ENCODE measurements at places on chromosomes 13 and 19.

GRCh38 chr13:99193152-99193551 is 7.5 kb upstream of the UBAC2 start:
- DNase-seq: no peak

- peak; percentile 34 for DNase-seq
Observed at GRCh38 chr19:50669302-50670101, 20.3 kb downstream of the C19orf81 start.

DNA sequence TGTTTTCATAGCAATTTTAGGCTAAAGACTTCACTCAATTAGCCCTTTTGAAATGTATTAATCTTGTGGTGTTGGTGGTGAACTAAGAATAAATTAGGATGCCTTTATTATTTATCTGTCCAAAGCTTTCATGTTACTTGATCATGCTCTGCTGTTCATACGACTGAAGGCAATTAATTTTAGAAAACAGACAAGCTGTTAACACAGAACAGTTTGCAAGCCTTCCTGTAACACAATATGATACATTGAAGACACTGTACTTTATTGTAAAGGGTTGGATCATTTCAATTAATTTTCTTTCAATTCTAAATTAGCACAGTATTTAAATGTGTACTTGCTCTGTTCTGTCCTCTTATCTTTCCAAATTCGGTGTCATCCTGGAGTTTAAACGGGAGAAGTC is 794.3 kb upstream of the MIR17HG start:
- DNase-seq: no peak

DNA sequence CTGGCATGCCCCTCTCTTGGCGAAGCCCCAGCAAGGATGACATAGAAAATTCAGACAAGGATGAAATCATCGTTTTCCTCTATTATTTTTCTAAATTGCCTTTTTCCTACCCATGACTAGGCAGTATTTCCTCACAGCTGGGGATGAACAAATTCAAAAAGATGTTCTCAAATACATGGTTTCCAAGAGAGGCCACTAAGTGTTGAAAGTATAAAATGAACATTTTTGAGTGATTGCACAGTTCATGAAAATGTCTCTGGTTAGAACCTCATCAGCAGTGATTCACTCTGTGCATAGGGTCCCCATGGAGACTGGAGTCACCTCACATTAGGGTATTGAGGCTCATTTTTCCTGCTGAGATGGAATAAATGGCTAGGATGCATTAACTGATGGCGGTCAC is 373.7 kb downstream of the DNAJC15 start:
- DNase-seq: no peak

DNA sequence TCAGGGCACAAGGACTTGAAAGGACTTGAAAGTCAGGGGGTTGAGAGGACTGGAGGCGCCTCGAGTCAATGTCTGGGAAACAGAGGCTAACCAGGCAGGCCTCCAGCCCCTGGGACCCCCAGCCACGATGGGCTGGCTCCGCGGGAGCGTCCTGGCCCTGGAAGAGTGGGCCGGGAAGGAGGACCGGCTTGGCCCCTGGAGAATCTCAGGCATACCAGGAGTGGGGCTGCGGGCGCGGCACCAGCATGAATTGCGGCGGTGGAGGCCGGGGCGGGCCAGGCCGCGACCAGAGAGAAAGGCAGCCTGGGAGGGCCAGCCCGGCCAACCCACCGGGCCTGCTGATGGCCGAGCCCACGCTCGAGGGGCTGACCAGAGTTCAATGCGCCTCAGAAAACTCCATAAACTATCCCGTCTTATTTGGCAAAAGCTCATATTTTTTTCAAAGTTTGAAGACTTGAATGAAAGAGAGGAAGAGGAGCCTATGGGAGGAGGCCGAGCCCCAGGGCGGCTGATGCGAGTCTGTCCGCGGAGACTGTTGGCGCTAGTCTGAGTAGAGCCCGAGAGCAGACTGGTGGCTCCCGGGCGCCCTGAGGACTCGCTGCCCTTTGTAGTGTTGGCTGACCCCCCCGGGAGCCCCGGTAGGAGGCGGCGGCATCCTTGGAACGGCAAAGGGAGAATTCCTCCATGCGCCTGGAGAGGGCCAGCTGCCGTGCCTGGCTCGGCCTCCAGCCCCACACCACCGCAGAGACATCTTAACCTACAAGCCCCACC is 68.0 kb downstream of the MLLT1 start:
- DNase-seq: no peak

DNA sequence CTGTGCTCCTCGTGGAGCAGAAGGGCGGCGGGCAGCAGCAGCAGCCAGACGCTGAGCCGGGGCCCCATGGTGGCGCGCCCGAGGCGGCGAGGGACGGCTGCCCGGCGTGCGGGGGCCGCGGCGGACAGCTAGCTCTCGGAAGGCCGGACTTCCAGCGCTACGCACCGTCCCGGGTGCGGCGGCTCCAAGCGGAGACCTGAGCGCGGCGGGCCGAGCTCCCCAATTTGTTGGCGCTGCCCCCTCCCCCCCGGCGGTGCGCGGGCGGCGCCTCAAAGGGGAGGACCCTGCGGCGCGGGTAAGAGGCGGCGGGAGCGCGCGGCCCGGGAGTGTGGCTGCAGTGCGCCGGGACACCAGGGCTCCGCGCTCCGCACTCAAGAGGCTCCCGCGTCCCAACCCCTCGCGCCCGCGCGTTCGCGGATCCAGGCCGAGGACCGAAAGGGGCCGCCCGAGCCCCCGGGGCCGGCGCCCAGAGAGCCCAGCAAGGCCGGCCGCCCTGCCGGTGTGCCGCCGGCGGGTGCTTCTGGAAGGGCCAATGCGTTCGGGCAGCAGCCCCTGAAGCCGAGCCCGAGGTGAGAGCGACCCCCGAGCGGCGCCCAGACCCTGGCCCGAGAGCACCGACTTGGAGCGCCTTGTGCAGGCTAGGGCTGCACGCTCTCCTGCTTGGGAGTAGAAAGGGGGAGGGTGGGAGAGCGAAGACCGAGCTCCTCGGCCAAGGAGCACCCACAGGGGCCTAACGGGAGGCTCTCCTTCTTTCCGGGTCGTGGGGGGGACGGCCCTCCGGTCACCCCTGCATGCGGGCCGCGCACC is at the start of the genes COL4A1 and COL4A2:
Gene COL4A1 (minus strand): TSS at position 198 of the 807 bp plus-strand sequence. CDS start 130 bp downstream, at position 68.
Gene COL4A2 (plus strand): TSS at position 325 of the 807 bp plus-strand sequence. CDS start 620 bp downstream, outside the sequence.
- DNase-seq: no peak
